CD8-positive, alpha-beta memory T cell (primary cell): ENCODE measurements at places on chromosomes 11 and 22. TPM values are rescaled to one million over a fixed set of nuclear protein-coding genes. Genes with fewer than 3 reads are reported as not detected.

The NNMT gene
- total RNA-seq = not detected

GRCh38 chr11:72676861-72677341, 2.7 kb upstream of the PDE2A start:
- H3K27me3 ChIP-seq = peaks cover 30% of the 10 kb centered on the region
- no peaks in the 10 kb centered on the region for H3K36me3 ChIP-seq
- no peak overlapping the region for H3K27ac ChIP-seq
- H3K4me3 ChIP-seq = no peak overlapping the region
- no peaks in the 10 kb centered on the region for H3K4me1 ChIP-seq

DNA sequence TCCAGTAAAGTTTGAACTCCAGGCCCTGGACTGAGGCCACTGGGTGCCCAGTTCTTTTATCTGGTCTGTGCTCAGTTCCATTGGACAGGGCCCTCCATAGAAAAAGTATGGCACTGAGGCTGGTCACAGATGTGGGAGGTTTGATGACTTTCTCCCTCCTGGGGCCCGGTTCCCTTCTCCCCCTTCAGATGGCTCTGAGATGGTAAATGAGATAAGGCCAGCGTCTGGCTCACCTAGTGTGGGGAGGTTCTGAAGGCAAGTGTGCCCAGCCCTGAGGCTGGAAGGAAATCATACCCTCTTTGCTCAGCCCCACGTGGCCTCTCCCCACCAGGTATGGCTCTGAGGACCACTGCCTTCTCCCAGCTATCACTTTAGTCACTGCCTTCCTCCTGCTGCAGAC, 1.5 kb upstream of the CLDN5 start:
- no peaks in the 10 kb centered on the region for H3K4me1 ChIP-seq
- H3K36me3 ChIP-seq = no peaks in the 10 kb centered on the region
- peaks cover 7% of the 10 kb centered on the region for H3K27me3 ChIP-seq
- H3K27ac ChIP-seq = no peak overlapping the region

DNA sequence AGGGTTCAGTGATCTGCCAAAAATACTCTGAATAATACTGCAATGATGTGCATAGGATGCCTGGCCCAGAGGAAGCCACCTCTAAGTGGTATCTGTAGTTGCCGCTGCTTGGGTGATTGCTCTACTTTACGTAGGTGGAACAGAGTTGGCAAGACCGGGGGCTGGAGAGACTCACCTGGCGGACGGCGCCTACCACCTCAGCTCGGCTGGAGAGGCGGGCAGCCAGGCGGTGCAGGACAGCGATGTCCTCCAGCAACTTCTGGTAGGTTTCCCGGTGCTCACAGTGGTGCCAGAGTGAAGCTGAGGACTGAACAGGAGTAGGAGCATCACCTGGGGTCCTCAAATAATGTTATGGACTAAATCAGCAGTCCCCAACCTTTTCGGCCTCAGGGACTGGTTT, 34.5 kb upstream of the LYVE1 start:
- H3K4me3 ChIP-seq = no peak overlapping the region
- no peaks in the 10 kb centered on the region for H3K4me1 ChIP-seq
- DNase-seq = no peak
- no peak overlapping the region for H3K27ac ChIP-seq
- no peaks in the 10 kb centered on the region for H3K27me3 ChIP-seq

GRCh38 chr11:103892603-103893002, 143.8 kb upstream of the DDI1 start:
- no peak overlapping the region for H3K4me3 ChIP-seq
- H3K36me3 ChIP-seq = no peaks in the 10 kb centered on the region
- H3K4me1 ChIP-seq = no peaks in the 10 kb centered on the region
- no peak overlapping the region for H3K27ac ChIP-seq
- no peak for DNase-seq

DNA sequence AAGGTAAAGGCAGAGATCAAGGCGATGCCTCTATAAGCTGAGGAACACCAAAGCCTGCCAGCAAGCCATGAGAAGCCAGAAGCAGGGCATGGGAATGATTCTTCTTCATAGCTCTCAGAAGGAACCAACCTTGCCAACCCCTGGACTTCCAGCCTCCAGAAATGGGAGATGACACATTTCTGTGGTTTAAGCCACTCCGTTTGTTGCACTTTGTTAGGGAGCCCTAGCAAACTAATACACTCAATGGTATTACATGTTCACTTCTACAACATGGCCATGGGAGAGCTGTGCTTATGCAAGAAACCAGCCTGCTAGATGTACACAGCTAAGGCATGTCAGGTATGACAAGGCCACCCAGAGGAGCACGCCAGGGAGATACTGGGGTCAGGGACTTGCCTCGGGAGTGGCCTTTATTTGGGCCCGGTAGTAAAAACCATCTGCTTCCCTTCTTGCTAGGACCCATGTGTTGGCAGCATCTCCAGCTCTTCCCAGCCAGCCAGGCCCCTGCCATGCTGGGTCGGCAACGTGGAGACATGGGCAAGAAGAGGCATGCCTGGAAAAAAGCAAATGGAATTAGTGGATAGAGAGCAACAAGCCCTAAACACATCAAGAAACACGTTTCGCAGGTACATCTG, 3.6 kb downstream of the C11orf16 start:
- DNase-seq = no peak
- H3K4me3 ChIP-seq = no peak overlapping the region
- H3K27me3 ChIP-seq = no peaks in the 10 kb centered on the region
- no peaks in the 10 kb centered on the region for H3K4me1 ChIP-seq
